Stimulated activated CD4-positive, alpha-beta T cell treated with anti-CD3 and anti-CD28 coated beads, Interleukin-2, amount 100 ng/mL, for 24 hours (primary cell): ENCODE measurements at places on chromosomes 4 and X.

DNA sequence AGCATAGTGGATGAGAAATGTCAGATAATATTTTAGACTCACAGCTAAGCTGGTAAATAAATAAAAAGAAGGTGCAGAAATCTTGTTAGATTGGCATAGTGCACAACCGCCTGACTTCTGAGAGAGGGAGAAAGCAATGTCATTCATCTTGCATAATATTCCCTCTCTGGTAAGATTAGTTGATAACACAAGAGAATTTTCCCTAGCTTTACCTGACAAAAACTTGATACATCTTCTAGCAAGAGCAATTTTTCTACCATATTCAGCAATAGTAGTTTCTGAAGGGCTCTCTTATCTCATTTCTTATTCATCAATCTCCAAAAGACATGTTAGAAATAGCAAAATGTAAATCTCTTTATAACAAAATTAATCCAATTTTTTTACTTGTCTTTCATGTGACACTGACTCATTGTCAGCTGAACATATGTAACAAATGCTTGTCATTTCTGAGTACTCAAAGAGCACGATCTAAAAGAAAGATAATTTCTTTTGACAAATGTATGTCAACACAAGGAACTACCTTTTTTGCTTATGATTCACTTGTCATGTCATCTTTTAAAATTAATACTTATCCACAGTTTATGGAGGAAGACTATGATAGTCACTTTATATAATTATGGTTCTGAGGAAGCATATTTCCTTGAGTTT is 240.0 kb downstream of the ARAP2 start:
- DNase-seq = no peak

- DNase-seq = no peak
Measured at GRCh38 chr4:89878611-89879010, 16.0 kb upstream of the MMRN1 start.

- no peak for DNase-seq
Measured at GRCh38 chr4:188417181-188417580, 277.9 kb downstream of the TRIML1 start.

DNA sequence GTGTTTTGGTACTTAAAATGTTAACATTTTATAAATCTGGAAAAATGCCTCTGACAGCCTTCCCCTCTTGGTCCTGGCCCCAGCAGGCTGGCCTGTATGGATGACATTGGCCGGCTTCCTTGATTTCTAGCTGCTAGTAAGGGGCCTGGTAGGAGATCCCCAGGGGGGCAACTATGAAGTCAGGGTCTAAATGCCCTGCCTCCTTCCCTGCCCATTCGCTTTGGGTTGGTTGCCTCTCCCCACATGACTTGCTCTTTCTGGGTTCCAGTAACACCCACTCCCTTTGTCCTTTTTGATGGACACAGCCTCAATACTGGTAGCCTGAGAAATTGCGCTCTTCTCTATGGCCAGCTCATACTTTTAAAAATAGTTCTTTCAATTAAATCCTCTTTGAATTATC is 78.0 kb upstream of the MAD2L1 start:
- no peak for DNase-seq

DNA sequence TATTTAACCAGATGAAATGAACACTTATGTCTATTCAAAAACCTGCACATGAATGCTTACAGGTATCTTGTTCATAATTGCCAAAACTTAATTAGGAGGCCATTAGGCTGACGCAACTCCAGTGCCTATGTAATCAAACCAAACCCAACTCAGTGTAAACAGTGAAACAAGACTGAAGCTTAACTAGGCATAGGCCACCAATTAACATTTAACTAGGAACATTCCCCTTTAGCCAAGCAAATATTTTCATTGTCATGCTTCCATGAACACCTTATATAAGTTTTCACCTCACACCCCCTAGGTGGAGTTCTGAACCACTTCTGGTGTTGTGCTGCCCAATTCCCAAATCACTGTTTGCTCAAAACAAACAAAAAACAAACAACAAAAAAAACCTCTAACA is 686.0 kb downstream of the STPG2 start:
- DNase-seq = no peak
